ENCODE measurements at places on chromosomes 13 and 19.

GRCh38 chr19:402786-403185 lies 6.2 kb downstream of the C2CD4C start:
- no peak for DNase-seq

DNA sequence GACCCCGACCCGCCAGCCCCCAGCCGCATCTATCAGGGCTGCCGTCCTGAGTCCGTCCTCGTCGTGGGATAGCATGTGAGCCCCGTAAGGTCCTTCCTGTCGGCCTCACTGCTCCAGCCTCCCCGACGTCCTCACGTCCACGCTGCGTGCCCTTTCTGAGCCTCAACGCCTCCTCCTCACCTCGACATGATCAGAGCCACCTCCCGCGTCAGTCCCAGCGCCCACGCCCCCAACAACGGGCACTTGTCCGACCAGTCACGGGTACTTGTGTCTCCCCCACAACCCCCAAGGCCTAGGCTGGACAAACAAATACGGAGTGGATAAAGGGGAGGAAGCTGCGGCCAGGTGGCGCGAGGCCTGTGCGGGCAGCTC lies 665 bp downstream of the ZNF497 start:
- no peak for DNase-seq

GRCh38 chr19:51749979-51750378 lies 1.7 kb downstream of the FPR1 start:
- DNase-seq = no peak

DNA sequence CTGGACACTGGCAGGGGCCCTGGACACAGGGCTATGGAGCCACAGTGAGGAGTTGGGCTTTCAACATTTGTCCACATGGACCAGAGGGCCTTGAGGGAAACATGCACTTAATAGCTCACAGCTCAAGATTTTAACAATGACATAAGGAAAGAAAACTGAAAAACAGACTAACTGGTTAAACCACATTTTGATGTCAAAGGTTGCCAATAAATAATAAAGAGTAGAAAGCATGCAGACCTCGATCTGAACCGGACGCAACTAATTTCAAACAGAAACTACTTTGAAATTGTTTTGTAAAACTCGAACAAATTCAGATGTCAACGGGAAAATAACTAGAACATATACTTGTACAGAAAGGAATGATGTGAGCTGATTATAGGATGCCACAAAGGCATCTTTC lies 15.5 kb upstream of the ZNF888 start:
- DNase-seq = no peak

GRCh38 chr13:30785191-30785850 lies 50.0 kb downstream of the ALOX5AP start:
- DNase-seq = no peak

GRCh38 chr19:3159565-3159964 lies 19.0 kb upstream of the S1PR4 start:
- no peak for DNase-seq

DNA sequence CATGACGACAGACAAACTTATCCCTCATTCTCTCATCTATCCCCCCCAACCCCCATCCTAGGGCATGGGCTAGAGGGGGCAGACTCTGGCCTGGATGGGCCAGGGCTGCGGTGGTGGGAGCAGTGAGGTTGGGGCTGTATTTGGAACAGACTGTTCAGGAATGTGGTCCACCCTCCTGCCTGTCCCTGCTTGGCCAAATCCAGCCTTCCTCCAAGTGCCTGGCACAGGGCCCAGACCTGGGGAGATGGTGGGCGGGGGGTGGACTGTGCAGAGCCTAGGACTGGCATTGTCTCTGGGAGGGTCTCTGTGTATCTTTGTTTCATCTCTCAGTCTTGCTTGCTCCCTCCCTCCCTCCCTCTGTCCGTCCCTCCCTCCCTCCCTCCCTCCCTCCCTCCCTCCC lies 14.2 kb downstream of the EGLN2 start:
- no peak for DNase-seq

GRCh38 chr19:11446271-11446651 lies 10.8 kb downstream of the PRKCSH start:
- DNase-seq = no peak

DNA sequence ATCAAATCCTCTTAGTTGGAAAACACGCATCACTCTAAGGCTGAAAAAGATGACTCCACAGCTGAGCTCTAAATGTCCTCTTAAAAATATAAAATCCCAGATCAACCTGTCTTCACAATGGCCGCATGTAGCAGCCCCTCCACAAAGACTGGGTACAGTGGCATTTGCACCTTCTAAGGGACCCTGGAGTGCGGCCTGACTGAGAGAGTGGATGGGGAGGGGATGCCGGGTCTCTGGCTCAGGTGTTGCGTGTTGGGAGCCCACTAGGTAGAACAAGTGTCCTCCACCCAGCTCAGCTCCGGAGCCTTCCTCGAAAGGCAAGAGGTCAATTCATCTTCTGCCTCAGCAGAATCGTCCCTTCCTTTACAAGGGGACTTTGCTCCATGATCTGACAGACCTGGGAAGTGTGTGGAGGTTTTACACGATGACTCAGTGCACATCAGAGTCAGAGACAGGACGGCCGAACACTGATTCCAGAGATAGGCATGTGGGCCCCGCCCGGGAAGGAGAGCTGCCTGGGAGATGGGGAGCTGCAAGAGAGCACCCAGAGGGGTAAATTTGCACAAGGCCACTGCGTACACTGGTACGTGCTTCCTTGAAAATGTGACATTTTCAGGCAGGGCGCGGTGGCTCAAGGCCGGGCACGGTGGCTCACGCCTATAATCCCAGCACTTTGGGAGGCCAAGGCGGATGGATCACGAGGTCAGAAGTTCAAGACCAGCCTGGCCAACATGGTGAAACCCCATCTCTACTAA lies 23.5 kb upstream of the SLC15A1 start:
- no peak for DNase-seq

GRCh38 chr19:31352296-31352781 lies 3.1 kb upstream of the TSHZ3 start:
- no peak for DNase-seq

All from liver (tissue), 10 donors.